ENCODE measurements at places on chromosomes 5 and 9. TPM values are rescaled to one million over a fixed set of nuclear protein-coding genes. Genes with fewer than 3 reads are reported as not detected.

DNA sequence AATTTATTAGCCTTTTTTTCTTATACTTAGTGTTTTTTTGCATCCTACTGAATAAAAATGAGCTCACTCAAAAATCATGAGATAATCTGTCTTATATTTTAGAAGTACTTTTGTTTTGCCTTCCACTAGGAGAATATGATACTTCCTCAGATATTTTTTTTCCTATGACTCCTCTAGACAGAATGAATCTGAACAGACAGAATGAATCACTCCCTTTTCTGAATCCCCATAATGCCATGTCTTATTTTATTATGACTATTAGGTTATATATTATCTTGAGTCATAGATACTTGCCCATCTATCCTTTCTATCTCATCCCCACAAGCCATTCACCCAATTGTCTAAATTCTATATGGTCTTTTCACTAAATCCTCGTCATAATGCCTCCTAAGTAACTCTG is 134.6 kb downstream of the BRINP1 start:
- no peak for DNase-seq

- DNase-seq: no peak
Observed at GRCh38 chr9:35338561-35339274, 151.2 kb upstream of the RUSC2 start.

- DNase-seq: no peak
Observed at GRCh38 chr5:33720176-33720575, 171.6 kb downstream of the ADAMTS12 start.

RETREG1 gene
- total RNA-seq: 100 TPM

RHOBTB3 gene
- 49.8 TPM for total RNA-seq

CCL27 gene
- total RNA-seq: not detected

RASEF gene
- 54.6 TPM for total RNA-seq

CCDC192 gene
- total RNA-seq: not detected

PCDHA6 gene
- 0.22 TPM for total RNA-seq

Measured in left colon (tissue), 2 donors.